ELR (cell line): ENCODE measurements at places on chromosomes 6 and 20.

- DNase-seq: no peak
Observed at GRCh38 chr20:16607364-16608276, 34.4 kb upstream of the KIF16B start.

DNA sequence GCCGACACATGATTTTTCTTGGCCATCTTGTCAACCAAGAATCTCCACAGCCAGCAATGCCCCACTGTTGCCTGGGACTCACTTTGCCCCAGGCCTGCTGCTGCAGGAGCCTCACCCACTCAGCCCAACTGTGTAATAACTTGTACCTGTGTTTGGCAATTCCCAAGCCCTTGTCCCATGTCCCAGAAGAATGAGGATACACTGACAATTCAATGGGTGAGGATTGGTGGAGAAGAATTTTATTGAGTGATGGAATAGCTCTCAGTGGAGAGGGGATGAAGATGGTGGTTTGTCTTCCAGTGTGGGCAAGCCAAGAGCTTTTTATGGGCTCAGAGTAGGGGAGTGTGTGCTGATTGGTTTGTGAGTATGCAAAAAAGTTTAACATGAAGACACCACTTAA is 861.9 kb downstream of the TFAP2A start:
- DNase-seq: no peak

DNA sequence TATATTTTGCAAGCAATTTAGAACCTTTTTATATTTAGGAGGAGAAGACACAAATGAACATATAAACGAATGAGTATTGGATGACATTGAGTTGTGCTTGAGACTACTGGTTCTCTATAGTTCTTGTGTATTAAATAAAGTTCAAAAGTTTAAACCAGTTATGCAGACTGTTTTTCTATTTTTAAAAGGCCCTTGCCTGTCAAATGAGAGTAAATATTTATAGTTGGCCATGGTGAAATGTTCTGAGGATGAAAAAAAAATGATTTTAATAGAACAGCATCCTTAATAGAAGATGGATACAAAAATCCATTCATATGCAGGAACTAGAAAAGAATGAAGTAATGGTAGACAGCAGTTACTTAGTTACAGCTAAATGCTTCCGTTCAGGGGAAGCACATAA is 63.5 kb upstream of the COL10A1 start:
- no peak for DNase-seq

DNA sequence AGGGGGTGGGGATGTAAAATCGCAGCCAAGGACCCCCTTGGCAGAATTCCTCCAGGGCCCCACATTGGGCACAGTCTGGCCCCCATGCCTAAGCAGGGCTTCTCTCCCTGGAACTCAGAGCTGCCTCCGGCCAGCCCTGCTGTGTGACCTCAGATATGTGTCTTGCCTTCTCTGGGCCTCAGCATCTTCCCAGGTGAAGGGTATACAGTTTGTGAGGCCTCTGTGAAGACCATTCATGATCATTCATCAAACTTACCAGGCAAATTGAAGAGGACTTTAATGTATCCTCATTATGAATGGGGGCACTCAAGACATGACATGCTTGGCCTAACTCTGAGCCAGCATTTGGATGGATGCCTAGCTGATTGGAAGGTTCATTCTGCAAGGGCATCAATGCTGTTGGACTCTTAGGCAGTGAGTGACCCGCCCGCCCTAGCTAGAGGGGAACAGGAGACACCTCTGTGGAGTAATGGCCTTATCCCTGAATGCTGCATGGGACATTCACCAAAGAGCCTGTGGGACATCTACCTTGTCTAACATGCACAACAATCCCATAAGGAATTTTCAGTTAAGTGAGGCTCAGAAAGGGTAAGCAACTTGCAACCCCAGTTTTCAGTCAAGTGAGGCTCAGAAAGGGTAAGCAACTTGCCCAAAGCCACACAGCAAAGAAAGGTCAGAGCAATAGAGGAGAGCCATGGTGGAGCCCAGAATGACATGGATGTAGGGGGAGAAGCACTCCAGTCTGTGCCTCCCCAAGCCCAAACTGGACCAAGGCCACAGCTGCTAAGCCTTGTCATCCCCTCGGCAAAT is 535 bp downstream of the CCN5 start:
- DNase-seq: no peak

DNA sequence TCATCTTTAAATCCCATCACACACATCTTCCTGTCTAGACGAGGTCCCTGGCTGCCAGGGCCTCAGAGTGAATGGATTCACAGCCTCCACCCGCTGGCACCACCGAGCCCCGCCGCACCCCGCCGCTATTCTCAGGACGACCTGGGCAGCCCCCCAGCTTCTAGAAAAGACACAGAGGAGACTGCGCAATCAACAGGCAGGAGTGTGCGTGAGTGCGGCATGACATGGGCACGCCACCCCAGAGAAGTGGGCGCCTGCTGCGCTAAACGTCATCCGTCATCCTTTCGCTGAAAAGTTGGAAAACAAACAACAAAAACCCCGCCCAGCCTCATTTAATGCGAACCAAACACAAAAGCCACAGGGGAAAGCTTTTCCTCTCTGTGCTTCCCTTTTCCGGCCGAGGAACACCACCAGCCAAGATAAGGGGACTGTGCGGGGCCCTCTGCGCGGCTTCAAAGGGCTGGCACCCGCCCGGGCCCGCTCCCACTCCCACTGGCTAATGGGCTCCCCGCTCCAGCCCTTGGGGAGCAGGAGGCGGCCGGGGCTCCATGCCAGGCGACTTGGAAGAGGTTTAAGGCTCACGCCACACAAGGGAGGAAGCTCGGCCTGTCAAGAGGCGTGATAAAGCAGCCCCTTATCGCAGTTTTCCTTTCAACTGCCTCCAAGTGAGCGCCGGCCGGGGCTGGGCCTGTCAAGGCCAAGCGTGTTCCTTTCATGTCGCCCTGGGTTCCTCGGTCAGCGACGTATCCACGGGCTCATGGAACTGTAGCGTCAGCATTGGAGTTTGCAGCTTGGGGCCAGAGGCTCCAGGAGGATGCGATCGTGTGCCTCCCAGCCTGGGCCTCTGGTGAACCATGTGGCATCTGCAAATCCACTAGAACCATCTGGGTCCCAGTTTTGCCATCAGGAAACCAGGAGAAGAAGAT is 50.1 kb downstream of the NFATC2 start:
- DNase-seq: no peak

GRCh38 chr6:117776441-117776840 is 101.2 kb downstream of the NUS1 start:
- DNase-seq: peak; percentile 6

DNA sequence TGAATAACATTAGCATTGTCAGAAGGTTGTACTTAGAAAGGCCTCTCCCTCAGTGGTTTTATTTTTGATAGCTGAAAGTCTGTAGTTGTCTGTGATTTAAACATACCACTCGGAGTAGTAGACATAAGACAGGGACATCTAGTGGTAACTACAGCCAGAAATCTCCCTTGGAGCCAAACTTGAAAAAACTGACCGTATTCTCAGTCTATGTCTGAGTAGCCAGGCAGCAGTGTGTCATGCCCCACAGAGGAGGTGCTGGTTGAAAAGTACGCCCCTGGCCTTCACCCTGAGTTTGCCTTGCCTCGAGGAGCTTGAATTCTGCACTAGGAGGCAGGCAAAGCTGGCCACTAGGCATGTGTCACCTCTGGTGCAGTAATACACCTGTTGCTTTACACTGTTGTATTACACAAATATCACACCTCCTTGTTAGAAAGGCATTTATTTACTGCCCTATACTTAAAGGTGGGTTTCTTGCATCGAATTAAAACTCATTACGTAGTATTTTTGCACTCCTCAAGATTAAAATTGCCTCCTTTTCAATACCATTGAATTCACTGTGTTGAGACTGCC is 20.8 kb downstream of the ZBTB2 start:
- peak; percentile 28 for DNase-seq

GRCh38 chr20:59802471-59803221 is 130.8 kb downstream of the SYCP2 start:
- no peak for DNase-seq

GRCh38 chr6:109393886-109394281 is 11.6 kb upstream of the CD164 start:
- peak; percentile 37 for DNase-seq

DNA sequence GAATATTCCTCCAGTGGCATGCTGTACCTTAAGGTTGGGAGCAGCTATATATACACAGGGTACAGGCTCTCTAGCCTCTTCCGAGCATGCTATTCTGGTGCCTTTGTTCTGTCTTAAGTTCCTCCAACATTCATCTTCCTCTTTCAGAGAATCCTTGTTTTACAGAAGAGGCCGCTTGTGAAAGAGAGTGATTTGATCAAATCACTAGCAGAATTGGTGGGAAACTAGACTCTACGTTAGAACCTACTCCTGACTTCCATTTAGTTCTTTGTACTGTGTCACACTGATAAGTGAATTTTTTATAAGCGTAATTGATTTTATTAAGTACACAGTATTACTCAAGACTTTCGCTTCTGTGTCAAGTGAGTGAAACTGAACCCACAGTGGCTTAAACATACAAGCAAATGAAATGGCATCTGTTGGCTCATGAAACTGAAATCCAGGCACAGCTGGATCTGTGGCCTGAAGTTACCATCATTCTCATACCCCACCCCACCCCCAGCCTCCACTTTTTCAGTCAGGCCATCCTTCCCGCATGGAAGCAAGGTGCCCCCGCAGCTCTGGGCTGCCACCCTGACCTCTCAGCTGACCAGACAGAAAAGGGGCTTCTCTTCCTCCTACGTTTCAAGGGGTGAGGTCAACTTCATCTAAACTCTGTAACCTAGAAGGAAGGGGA is 102.3 kb downstream of the RPP40 start:
- no peak for DNase-seq

- no peak for DNase-seq
Observed at GRCh38 chr6:82129797-82130196, 117.7 kb downstream of the IBTK start.

DNA sequence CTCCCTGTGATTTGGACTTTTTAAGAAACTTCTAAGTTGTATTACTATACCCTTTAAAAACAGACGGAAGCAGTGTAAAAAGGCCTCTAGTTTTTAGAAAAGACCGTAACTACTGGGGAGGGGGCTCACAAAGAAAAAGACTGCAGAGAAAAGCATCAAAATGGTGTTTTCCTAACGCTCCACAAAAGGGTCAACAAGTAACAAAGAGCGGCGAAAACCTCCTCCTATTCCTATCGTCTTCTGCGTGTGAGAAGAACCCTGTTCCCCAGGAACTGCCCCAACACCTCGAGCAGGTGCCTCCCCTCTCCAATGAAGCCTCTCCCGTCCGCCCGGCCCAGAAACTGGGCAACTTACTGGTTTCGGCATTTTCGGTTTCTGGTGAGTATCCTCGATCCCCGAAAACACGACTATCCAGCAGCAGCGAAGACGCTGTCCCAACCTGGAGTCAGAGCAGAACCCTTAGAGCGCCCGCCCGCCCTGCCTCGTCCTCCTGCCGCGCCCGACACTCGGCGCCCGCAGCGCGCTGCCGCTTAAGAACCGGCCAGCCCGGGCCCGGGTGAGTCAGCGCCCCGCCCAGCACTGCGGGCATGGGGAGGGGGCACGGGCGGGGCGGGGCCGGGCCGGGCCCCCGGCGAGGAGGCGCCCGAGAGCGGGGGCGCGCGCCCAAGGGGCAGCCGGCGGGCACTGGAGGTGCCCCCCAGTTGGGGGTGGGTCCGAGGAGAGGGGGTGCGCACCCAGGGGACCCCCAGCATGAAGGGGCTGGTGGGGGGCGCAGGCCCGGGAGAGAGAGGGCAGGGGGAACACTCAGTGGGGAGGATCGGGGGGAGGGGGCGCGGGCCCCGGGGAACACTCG is 1.2 kb downstream of the EZR start:
- peak; percentile 89 for DNase-seq

- DNase-seq: peak; percentile 52
Observed at GRCh38 chr6:30037182-30037788, 23.8 kb upstream of the POLR1H start.

DNA sequence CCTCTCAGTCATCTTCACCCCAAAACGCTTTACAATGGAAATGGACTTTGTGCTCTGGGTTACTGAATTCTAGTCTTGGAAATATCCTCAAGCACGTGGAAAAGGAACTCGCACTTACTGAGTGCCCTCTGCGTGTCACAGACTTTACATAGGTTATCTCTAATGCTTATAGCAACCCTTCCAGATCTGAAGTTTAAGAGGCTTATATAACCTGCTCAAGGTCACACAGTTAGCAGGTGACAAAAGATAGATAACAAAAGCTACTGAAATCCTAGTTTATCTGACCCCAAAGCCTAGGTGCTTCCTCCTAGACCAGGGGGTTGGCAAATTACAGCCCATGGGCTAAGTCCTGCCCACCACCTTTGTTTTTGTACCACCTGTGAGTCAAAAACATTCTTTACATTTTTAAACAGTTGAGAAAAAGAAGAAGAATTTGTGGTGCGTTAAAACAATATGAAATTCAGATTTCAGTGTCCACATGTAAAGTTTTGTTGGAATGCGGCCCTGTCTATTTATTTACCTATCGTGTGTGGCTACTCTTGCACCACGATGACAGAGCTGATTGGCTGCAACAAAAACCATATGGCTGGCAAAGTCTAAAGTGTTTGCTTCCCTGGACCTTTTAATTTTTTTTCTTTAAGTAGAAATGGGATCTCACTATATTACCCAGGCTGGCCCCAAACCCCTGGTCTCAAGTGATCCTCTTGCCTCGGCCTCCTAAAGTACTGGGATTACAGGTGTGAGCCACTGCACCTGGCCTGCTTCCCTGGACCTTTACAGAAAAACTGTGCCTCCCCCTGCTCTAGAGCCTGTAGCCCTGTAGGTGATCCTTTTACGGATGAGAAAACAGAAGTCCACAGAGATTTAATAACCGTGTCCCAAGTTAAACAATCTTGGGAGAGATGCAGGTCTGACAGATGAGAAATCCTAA is 110.2 kb upstream of the RREB1 start:
- DNase-seq: no peak

DNA sequence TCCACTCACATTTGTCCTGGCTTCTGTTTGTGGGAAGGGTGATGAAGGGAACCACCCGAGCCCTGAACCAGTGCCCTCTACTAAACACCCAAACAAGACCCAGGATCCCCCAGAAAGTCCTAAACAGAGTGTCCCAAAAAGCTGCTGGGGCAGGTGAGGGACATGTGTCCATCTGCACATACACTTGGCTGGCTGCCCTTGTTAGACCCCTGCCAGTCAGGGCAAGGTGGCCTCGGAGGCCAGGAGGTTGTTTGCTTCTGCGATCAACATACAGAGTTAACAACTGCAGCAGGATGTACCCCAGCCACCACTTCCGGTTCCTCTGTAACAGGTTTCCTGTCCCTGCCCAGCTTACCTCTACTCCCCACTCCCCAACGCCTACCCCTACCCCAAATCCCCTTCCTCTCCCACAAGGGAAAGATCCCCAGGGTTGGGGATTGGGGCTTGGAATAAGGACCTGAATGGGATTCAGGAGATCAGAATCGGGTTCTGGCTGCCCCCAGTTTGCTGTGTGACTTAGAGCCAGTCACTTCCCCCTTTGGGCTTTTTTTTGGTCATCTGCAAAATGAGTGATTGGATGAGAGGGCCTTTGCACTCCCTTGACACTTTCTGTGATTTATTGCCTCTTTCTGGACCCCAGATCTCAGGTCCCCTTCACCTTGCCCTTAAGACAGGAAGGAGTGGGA is 13.9 kb downstream of the DEF6 start:
- DNase-seq: no peak

GRCh38 chr6:38413102-38413800 is 226.5 kb downstream of the BTBD9 start:
- DNase-seq: no peak
